ENCODE measurements at places on chromosomes 11 and 22. TPM values are rescaled to one million over a fixed set of nuclear protein-coding genes. Genes with fewer than 3 reads are reported as not detected.

- no peak for DNase-seq
Measured at GRCh38 chr22:48920776-48921241, 906.9 kb downstream of the BRD1 start.

GRCh38 chr22:48566741-48567140, 1260.9 kb downstream of the BRD1 start:
- DNase-seq, result no peak

- peak; percentile 96 for DNase-seq
Measured at GRCh38 chr22:40396882-40397281, 26.5 kb downstream of the SGSM3 start.

DNA sequence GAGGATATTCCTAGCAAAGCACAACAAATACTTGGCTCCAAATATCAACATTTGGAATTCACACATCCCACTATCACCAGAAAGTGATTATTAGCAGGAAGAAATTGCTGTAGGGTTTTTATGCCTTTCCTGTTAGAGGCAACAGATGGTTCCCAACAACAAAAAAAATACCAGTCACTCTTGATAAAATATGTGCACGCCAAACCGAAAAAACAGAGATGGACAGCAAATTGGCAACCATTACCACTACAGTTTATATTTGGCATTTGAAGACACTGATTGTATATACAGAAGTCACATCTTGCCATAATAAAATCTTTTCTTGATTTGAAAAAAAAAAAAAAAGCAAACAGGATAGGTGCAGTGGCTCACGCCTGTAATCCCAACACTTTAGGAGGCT, 78.2 kb downstream of the TMPRSS5 start:
- DNase-seq, result no peak

DNA sequence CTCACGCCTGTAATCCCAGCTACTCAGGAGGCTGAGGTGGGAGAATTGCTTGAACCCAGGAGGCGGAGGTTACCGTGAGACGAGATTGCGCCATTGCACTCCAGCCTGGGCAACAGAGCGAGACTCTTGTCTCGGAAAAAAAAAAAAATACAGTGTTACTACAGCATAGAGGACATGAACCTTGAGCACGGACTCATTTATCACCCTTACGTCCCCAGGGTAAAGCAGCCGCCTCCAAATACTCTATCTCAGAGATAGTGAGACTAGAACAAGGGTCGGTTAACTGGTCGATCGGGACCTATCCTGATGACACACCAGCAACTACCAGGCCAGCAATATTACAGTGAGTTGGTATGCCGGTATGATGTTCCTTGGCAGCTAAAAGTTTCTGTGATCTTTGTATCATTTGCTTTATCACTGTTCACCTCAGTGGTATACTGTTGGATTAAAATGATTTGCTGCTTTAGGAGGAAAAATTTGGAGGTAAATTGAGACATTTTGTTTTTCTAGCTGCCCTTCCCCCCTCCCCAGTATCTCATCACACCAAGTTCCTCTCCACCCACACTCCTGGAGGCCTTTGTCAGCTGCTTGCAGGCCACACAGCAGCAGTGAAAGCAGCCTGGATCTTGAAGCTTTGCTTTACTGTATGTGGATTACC, 7.0 kb upstream of the SIDT2 start:
- peak; percentile 9 for DNase-seq

DNA sequence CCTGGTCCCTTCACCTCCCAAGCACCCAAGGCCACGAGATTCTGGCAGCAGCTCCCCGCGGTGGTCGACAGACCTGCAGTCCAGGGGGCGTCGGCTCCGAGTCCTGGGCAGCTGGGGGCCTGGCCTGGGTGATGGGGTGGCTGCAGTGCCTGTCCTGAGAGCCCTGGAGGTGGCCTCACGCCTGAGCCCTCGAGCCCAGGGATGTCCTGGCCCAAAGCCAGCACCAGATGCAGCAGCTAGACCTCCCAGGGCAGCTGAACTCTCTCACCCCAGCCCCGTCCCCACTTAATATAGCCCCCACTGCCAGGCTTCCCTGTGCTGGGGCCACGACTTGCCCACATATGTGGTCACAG, 6.6 kb downstream of the LMNTD2 start:
- no peak for DNase-seq

DNA sequence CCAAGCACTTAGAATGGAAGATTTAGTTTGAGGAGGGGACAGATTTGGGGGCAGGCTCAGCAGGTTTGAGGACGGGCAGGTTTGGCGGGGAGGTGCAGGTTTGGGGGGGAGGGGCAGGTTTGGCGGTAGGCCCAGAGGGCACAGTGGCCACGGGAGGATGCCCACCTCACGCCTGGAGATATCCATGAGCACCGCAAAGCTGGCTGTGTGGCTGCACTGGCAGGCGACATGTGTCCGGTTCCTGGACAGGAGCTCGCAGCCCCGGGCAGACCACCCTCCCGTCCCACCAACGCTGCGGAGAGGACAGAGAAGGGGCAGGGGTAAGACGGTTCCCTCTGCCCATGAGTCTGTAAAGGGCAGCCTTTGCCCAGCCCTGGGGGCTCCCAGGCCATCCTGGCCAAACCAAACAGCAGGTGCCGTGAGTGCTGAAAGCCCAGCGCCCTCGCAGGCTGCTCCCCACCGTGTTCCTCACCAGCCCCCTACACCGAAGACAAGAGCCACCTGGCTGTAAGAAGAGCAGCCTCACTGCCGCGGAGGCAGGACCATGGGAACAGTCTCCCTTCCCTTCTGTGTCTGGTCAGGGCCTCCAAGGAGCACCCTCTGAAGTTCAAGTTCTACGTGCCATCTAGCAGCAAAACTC, 43.0 kb downstream of the TRMU start:
- DNase-seq, result no peak

- no peak for DNase-seq
Measured at GRCh38 chr11:71336176-71336995, 84.0 kb upstream of the SHANK2 start.

- DNase-seq, result no peak
Measured at GRCh38 chr11:75589051-75589450, 27.0 kb downstream of the SERPINH1 start.

GRCh38 chr11:48193876-48194275, 22.7 kb upstream of the OR4B1 start:
- no peak for DNase-seq

GRCh38 chr11:280706-281485, 2.7 kb downstream of the NLRP6 start:
- no peak for DNase-seq

GRCh38 chr11:78659326-78660270, 84.9 kb upstream of the NARS2 start:
- no peak for DNase-seq

DNA sequence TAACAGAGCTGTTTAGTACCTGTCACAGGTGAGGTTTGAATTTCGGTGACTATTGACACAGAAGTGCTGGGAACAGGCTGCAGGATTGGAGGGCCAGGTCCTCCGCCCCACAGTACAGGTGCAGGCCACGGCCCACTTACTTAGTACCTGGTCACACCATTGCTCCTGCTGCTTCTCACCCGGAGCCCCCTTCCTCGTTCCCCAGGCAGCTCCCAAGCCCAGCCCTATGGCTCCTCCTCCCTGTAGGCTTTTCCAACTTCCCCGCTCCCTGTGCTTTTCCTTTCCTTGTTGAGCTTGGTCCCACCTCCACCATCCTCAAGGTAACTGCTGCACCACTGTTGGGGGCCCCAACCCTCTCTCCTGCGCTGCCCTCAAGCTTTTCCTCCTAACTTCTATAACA, 27.9 kb upstream of the ANO1 start:
- no peak for DNase-seq

The MMP7 gene
- 9.2 TPM for total RNA-seq

The CAT gene
- 60.9 TPM for total RNA-seq

The MS4A12 gene
- not detected for total RNA-seq
